Epithelial cell of proximal tubule (primary cell): ENCODE measurements at places on chromosomes 7 and 10.

DNA sequence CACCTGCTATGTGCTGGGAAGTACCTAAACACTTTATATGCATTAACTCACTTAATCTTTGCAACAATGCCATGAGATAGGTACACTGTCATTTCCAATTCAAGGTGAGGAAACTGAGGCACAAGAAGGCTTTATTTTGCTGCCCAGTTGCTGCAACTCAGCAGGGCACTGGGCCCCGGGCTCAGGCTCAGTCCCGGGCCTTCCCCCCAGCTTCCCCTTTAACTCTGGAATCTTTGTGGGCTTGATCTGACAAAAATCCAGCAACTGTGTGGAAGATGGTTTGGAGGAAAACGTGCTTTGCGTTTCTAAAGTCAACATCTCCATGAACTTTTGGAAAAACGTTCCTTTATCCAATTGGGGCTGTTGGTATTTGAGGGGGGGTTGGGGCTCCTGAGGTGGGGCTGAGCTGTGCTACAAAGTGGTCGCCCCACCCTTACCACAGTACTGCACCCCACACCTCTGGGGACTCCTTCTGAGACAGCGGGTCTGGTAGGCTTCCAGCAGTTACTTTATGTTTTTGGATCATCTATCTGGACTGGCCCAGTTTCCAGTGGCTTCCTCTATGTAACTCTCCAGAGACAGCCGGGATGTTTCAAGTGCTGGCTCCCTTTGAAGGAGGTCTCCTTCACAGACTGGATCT, 40.5 kb upstream of the CAMK1D start:
- no peak for DNase-seq

GRCh38 chr7:132881317-132881716, 200.6 kb downstream of the CHCHD3 start:
- no peak for DNase-seq

DNA sequence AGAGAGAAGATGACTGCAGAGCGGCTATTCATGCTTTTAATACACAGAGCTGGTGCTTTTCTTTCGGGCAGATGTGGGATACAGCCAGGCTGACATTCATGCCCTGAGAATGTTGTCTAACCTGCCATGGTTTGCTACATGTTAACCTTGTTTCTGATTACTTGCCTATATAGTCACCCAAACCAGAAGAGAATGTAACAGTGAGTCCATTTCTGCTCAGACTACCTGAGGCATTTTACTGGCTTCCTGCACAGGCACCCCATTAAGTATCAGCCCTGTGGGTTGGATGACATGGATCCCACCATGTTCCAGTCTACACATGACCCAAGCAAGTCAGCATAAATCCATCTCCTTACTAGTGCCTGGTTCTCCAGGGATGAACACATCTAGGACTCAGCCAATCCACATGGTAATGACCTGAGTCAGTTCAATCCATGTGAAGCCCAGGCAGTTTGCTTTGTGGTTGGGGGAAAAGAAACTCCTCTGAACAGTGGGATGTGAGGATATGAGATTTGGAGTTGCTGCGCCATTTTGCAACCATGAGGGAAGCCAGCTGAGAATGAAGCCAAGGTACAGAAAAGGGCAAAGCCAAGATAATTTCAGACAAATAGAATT, 55.7 kb upstream of the MKX start:
- DNase-seq: no peak

DNA sequence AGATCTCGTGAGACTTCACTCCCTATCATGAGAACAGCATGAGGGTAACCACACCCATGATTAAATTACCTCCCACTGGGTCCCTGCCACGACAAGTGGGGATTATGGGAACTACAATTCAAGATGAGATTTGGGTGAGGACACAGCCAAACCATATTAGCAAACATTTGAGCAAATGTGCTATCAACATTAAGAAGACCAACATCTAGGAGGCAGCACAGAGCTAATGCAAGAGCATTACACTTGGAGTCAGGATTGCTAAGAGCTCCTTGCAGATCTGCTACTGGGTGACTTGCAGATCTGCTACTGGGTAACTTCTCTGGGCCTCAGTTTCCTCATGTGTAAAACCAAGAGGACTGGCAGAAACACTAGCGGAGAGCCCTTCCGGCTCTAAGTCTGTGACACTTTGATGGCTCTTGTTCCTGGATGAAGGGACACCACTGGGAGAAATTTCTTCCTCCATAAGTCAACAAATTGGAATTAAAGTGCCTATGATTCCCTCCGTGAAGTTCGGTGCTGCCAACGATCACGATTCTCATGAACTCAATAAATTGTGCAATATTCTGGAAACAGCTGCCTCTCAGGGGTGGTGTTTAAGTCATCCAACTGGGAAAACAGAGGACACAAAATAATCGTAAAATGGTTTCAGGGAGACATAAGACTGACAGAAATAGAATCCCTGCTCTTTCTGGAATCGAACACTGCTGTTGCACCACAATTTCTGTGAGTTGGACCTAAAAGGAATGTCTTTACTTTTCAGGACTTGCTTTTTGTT, 115.8 kb upstream of the ITGB1 start:
- DNase-seq: no peak

GRCh38 chr10:44920252-44920651, 9.1 kb downstream of the TMEM72 start:
- DNase-seq: no peak

DNA sequence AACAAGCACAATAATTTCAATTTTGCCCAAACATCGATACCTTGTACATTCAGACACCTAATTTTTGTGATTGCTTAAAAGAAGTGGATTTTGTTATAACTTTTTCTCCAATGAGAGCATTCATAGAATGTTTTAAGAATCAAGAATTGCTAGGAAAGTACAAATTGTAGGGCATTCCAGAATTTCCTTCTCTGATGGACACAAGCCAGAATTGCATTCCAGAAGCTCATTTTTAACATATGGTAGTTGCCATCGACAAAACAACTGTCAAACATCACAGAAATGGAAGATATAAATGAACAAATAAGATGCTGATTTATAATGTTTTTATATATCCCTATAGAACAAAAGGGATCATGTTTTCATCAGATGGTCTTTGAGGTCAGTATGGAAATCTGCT, 258.4 kb upstream of the NPVF start:
- DNase-seq: no peak

GRCh38 chr7:108093341-108093740, 36.8 kb downstream of the LAMB4 start:
- no peak for DNase-seq
